ENCODE measurements at places on chromosomes 16 and 17.

GRCh38 chr17:82960419-82961271, 118.8 kb upstream of the METRNL start:
- no peak for DNase-seq

GRCh38 chr17:75433218-75433783, 23.1 kb upstream of the TMEM94 start:
- no peak for DNase-seq

GRCh38 chr17:73562896-73563295, 81.3 kb downstream of the SDK2 start:
- no peak for DNase-seq

GRCh38 chr17:45910667-45911066, 16.3 kb downstream of the MAPT start:
- DNase-seq, result no peak

DNA sequence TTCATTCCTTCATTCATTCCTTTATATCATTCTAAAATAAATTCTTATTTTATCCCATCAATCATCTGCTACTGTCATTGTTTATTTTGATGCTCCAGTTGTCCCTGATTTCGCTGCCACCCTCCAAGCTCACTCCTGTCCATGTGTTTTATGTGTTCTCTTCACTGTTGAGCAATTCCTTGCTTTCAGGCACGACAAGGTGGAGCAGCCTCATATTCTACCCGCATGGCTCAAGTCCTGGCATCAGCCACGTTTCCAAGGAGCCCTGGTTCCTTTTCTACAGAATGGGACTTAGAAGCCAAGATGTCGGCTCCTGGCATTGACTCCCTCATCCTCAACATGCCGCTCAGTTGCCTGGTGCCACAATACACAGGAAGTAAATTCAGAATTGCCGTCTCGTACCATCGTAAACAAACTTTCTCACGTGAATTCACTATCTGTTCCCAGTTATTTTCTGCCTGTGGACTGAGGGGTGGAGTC, 139.0 kb downstream of the RPTOR start:
- no peak for DNase-seq

- no peak for DNase-seq
These were observed 44.6 kb upstream of the ZNF750 start for GRCh38 chr17:82884341-82884969.

GRCh38 chr17:13420418-13420826, 181.3 kb downstream of the HS3ST3A1 start:
- DNase-seq, result no peak
